ENCODE measurements at places on chromosomes 16 and 17.

GRCh38 chr16:25014500-25015147 lies 545 bp downstream of the ARHGAP17 start:
- DNase-seq = no peak

GRCh38 chr16:14017886-14018285 lies 53.2 kb upstream of the MRTFB start:
- DNase-seq = no peak

DNA sequence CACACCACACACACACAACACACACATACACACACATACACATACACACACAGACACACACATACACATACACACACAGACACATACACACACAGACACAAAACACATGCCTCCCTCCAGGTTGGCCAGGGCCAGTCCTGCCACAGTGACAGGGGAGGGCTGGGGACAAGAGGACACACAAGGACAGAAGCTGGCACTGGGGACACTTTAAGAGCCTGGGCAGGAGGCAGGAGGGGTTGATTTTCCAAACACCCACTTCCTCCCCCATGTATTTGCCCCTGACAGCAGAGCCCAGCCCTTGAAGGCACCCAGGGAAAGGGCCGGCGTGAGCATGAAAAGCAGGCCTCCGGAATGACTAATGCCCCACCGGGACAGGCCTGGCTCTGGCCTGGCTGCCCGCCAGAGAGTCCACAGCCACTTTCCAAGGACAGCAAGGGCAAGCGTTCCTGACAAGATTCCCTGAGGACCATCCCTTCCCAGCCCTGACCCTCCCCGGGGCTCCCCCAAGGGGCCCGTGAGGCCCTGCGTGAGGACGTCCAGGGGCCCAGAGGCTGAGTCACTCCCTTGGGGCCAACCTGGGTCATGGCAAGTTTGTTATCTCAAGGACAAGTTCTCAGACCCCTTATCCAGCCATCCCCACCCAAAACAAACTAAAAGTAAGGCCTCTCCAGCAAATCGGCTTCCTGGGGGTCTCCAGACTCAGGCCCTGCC lies 235.6 kb downstream of the ZNF423 start:
- peak; percentile 62 for DNase-seq

- DNase-seq = no peak
Measured at GRCh38 chr16:50309527-50310307, 43.4 kb downstream of the ADCY7 start.

- DNase-seq = no peak
Measured at GRCh38 chr17:29215717-29216116, 30.9 kb upstream of the CRYBA1 start.

DNA sequence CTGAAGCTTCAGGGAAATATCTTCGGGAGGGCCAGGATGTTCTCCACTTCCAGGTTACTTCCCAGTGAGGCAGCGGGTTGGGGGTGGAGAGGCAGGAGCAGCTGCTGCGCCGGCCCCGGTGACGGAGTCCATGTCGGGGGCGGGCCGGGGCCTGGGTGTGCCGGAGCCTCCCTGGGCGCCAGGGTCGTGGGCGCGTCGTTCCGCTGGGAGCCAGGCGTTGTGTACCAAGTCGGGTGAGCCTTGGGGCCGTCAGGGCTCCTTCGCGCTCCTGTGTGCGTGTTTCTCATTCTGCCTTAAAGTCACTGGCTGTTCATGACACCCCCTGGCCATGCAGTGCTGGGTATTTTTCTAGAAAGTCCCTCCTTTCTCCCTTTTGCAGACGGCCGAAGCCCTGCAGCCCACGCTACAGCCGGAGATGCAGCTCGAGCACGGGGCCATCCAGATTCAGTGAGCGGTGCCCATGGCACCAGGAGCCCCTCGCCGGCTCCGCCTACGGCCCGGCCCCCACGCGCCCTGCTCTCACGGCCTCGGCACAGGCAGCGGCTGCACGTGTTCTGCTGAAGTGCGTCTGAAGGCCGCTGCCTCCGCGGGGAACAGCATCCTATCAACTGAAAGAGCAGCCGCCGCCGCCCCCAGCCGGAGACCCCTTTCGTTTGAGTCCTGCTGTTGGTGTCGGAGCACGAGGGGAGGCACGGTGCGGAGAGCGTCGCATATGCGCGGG lies 125.1 kb downstream of the BANP start:
- DNase-seq = peak; percentile 66

DNA sequence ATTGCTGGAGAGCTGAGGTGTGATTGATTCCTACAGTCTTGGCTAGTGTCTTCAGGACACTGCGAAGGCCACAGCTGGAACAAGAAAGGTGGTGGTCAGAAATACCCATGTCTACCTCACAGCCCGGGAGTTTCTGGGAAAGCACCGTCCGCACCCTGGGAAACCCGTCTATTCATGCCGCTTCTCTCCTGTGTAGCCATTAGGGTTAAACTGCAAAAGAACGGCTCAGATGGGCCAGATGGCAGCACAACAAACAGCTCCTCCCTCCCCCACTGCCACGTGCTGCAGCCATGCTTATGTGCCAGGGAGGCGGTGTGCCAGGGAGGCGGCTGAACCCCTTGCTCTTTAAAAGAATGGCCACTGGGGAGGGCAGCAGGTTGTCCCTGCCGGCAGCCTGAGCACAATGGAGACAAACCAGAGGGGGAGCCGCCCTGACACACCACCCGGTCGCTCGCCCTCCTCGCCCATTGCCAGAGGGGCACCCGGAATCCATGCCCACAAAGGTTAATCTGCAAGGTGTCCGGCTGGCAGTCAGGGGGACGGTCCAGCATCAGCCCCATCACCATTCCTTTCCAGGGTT lies 65.2 kb downstream of the CYTH1 start:
- DNase-seq = no peak

DNA sequence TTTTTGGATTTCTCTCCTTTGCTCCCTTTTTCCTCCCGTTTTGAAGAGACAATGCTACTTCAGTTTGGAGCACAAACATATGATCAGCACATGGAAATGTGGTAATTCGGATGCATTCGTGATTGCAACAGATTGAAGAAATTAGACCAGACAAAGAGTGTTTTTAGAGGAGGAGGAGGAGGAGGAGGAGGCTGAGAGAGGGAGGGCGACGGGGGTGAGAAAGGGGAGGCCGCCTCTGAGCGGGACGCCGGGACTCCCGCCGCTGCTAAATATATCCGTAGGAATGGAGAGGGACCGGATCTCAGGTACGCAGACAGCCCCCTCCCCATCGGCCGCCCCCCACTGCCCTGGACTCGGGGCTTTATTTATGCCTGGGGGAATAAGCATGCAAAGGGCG lies 179.3 kb downstream of the SEC14L1 start:
- peak; percentile 40 for DNase-seq

GRCh38 chr17:66450008-66450851 lies 147.8 kb downstream of the PRKCA start:
- DNase-seq = no peak

- DNase-seq = no peak
Measured at GRCh38 chr16:425740-426114, 278 bp downstream of the RAB11FIP3 start.

DNA sequence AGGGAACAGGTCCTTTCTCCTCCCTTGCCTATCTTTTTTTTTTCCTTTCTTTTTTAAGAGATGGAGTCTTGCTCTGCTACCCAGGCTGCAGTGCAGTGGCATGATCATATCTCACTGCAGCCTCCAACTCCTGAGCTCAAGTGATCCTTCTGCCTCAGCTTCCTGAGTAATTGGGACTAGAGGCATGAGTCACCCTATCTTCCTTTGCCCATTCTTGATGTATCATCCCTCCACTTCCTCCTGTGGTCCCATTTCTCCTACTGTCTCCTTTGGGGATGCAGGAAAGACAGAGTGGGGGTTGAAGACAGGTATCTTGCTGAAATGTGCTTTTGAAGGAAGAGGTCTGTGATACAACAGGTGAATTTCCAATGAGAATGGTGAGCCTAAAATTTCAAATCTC lies 5.5 kb downstream of the MYO19 start:
- DNase-seq = no peak

DNA sequence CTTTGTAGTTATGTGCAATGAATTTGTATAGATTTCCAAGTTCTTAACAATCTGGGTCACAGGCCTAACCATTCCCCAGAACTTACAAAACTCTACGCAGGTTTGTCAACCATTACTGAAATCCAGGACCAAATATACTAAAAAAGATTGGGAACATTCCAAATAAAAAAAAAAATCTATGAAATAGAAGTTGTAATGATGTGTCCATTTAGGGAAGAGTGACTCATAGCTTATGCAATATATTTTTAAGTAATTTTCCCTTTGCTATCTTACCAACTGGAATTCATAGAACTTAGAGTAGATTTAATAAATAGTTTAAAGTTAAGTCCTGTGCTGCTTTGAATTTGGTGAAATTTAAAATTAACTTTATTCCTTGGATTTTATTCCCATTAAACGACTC lies 393.2 kb downstream of the PMP22 start:
- no peak for DNase-seq

Measured in RWPE2 (cell line).